ENCODE measurements at places on chromosomes 5 and 9. TPM values are rescaled to one million over a fixed set of nuclear protein-coding genes. Genes with fewer than 3 reads are reported as not detected.
A peak's percentile ranks its signal among the peaks of the same experiment; 100 is the strongest.

DNA sequence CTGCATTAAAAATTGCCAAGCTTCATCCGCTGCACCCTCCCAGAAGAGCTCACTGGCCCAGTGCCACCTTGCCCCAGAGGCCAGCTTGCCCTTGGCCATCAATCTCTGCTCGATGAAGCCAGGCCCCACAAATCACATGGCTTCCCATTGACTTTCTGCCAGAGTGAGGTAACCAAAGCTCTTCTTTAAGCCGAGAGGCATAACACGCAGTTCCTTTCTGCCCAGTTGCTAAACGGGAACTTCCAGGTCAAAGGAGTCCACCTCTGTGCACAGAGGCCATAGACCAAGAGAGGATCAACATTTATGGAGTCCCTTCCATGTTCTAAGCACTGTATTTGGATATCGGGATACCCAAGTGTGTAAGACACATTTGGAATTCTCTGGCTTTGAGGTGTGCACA lies 208.8 kb downstream of the KIF4B start:
- DNase-seq: no peak
- H3K27me3 ChIP-seq: no peaks in the 10 kb centered on the region
- H3K4me1 ChIP-seq: no peaks in the 10 kb centered on the region
- no peaks in the 10 kb centered on the region for H3K36me3 ChIP-seq

The ZNF879 gene
- 2.1 TPM for total RNA-seq

The PCDHA1 gene
- total RNA-seq: not detected

GRCh38 chr5:142342128-142342981 lies 17.5 kb upstream of the SPRY4 start:
- H3K27me3 ChIP-seq: no peaks in the 10 kb centered on the region
- no peak for DNase-seq
- peak overlapping the region; percentile 34 for H3K27ac ChIP-seq
- no peaks in the 10 kb centered on the region for H3K4me1 ChIP-seq
- H3K36me3 ChIP-seq: no peaks in the 10 kb centered on the region
- H3K4me3 ChIP-seq: no peak overlapping the region

DNA sequence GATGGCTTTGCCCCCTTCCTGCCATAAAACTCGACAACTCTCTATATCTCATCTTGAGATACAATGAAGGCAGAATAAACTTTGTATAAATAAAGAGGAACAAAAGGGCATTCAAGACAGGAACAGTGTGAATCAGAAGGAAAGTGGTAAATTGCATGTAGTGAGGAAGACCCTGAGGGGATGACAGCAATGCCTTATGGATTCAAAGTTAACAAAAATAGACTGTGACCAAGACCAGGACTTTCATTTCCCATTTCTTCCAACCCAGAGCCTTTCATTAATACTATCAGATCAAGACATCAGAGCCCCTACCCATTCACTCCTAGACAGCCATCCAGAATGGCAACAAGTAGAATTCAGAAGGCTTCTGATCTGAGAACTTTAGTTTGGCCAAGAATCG lies 46.4 kb upstream of the ZNF462 start:
- H3K27ac ChIP-seq: no peak overlapping the region
- no peaks in the 10 kb centered on the region for H3K36me3 ChIP-seq
- no peak for DNase-seq

The SPINK6 gene
- not detected for total RNA-seq

The OBP2B gene
- total RNA-seq: not detected

- H3K36me3 ChIP-seq: no peaks in the 10 kb centered on the region
- DNase-seq: no peak
- no peaks in the 10 kb centered on the region for H3K27me3 ChIP-seq
Measured at GRCh38 chr5:148858106-148858505, 31.7 kb downstream of the ADRB2 start.

The ACOT12 gene
- total RNA-seq: not detected

The CDC23 gene
- total RNA-seq: 16.6 TPM

DNA sequence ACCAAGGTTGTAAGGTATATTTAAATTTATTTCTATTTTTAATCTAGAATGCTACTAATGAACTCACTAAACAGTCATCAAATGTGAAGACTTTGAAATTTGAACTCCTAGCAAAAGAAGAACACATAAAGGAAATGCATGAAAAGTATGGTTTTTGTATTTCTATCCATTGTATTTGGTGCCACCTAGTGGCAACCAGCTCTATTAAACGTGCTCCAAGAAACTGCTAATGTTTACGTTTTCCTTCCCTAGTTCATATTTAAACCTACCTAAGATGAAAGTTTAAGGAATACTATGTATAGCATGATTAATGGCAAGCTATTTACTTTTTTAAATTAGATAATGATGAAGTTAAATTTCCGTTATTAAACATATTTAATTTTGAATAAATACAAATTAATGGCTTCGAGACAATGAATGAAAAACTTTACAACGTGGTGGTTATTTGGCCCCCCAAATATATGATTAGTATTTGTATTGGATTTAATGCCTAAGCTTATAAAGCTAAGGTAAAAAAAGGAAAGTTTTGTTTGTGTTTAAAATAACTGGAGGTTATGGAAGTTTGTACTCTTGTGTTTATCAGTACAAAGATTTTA lies 115.9 kb upstream of the SH3GL2 start:
- DNase-seq: peak; percentile 59
- H3K27me3 ChIP-seq: no peaks in the 10 kb centered on the region
- no peak overlapping the region for H3K27ac ChIP-seq
- no peaks in the 10 kb centered on the region for H3K4me1 ChIP-seq
- H3K36me3 ChIP-seq: no peaks in the 10 kb centered on the region
- no peak overlapping the region for H3K4me3 ChIP-seq

The SLC34A3 gene
- not detected for total RNA-seq

The TRIP13 gene
- 1.3 TPM for total RNA-seq

DNA sequence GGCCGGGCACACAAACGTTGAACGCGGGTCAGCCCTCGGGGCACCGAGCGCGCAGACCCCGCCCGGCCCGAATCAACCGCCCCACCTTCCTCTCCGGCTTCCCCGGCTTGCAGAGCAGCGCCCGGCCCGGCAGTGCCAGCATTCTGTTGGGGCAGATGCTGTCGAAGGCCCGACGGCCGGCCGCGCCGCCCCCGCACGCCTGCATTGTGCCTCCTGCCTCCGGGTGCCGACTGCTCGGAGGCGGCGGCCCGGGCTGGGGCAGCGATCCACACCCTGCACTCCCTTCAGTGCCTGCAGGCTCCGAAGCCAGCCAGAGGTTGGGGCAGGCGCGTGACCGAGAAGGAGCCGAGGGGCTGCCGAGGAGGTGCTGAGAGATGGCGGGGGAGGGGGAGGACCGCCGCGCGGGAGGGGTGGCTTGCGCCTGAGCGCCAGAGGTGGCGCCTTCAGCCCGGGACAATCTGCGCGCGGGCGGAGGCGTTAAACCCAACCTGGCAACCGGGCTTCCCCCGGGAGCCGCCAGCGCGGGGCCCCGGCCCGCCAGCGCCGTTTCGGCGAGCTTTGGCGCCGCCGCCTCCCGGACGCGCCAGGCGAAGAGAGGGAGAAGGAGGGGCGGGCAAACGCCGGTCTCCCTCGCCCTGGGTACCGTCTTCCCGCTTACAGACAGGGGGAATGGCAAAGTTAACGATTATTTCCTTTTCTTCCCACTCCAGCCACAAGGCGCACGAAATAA lies at the start of gene MCIDAS:
Gene MCIDAS (minus strand): TSS at position 382 of the 730 bp plus-strand sequence. CDS start 177 bp downstream, at position 205.
- peak within 1 kb of the TSS; percentile 32 for H3K4me3 ChIP-seq
- peak; percentile 80 for DNase-seq
- H3K36me3 ChIP-seq: no peaks in the 10 kb centered on the region
- peaks cover 35% of the 10 kb centered on the region for H3K4me1 ChIP-seq
- no peaks in the 10 kb centered on the region for H3K27me3 ChIP-seq
- peak within 1 kb of the TSS; percentile 24 for H3K27ac ChIP-seq

GRCh38 chr9:102459828-102460227 lies 535.3 kb upstream of the CYLC2 start:
- H3K4me3 ChIP-seq: no peak overlapping the region
- no peaks in the 10 kb centered on the region for H3K27me3 ChIP-seq
- no peaks in the 10 kb centered on the region for H3K4me1 ChIP-seq
- no peaks in the 10 kb centered on the region for H3K36me3 ChIP-seq
- no peak for DNase-seq
- no peak overlapping the region for H3K27ac ChIP-seq

GRCh38 chr5:15252331-15252730 lies 247.6 kb upstream of the FBXL7 start:
- no peak overlapping the region for H3K27ac ChIP-seq
- DNase-seq: no peak
- no peaks in the 10 kb centered on the region for H3K36me3 ChIP-seq
- no peaks in the 10 kb centered on the region for H3K4me1 ChIP-seq

The PCDHB5 gene
- 10.6 TPM for total RNA-seq

DNA sequence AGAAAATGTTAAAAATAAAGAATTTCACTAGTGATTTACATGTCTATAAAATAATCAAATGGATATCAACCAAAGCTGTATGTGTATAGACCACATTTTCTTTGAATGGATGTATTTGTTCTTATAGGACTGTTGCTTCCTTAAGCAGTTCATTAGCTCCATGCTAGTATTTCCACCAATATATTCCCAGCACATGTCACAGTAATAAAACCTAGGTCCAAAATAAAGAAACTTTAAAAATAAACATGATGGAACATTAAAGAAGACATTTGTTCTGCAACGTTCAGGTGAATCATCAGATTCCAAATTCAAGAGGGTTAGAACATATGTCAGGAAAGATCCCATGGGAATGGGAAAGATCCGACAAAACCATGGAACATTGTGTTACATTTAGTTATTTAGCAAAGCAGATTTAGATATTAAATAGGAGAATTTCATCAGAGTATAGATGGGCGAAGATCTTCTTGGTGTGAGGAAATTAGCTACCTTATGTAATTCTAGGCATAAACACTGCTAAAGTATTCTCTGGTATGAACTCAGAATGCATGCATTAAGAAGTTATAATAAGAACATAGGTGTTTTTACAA lies 490.7 kb downstream of the CDH18 start:
- H3K4me1 ChIP-seq: no peaks in the 10 kb centered on the region
- H3K4me3 ChIP-seq: no peak overlapping the region
- H3K27ac ChIP-seq: no peak overlapping the region
- DNase-seq: no peak

The CAMK2A gene
- 0.26 TPM for total RNA-seq

DNA sequence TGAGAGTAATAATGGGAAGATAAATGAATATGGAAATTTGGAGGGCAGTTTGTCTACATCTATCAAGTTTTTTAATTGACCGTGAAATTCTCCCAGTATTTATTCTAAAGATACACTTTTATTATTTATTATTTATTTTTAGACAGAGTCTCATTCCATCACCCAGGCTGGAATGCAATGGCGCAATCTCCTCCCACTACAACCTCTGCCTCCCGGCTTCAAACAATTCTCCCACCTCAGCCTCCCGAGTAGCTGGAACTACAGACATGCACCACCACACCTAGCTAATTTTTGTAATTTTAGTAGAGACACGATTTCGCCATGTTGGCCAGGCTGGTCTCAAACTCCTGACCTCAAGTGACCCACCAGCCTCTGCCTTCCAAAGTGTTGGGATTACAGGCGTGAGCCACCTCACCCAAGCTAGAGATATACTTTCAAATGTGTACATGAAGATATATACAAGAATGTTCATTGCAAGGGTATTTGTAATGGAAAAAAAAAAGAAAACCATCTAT lies 97.7 kb upstream of the SLC12A2 start:
- no peaks in the 10 kb centered on the region for H3K36me3 ChIP-seq
- H3K4me1 ChIP-seq: peaks cover 9% of the 10 kb centered on the region
- H3K27me3 ChIP-seq: no peaks in the 10 kb centered on the region

DNA sequence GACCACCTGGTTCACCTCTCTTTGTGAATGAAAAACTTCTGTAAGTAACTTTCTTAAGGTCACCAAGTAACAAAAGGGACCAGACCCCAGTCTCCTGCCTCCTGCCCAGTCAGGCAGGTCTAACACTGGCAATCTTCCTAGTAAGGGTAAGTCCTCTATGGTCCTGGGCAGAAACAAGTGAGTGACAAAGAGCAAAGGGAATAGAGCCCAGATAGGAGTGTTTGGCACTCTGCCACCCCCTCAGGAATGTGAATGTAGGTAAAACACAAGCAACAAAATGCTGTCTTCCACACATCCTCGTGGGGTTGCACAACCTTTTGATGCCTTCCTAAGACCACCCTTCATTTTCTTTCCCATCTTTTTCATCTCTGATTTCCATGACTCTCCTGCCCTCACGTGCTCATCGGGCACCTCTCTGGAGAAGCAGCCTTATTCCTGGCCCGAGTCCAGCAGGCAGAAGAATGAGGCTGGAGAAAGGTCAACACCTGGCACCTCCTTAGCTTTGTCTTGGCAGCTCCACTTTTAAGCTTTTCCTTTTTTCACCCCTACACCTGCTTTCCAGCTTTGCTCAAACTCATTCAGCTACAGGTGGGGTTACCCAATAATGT lies 90.2 kb upstream of the LHFPL2 start:
- DNase-seq: peak; percentile 76
- H3K4me1 ChIP-seq: peaks cover 10% of the 10 kb centered on the region
- no peaks in the 10 kb centered on the region for H3K36me3 ChIP-seq
- no peaks in the 10 kb centered on the region for H3K27me3 ChIP-seq
- H3K4me3 ChIP-seq: no peak overlapping the region
- H3K27ac ChIP-seq: no peak overlapping the region

- no peaks in the 10 kb centered on the region for H3K36me3 ChIP-seq
- no peak overlapping the region for H3K27ac ChIP-seq
- no peak for DNase-seq
- H3K4me3 ChIP-seq: no peak overlapping the region
- H3K4me1 ChIP-seq: no peaks in the 10 kb centered on the region
Measured at GRCh38 chr9:86846656-86847055, 100.7 kb downstream of the GAS1 start.

DNA sequence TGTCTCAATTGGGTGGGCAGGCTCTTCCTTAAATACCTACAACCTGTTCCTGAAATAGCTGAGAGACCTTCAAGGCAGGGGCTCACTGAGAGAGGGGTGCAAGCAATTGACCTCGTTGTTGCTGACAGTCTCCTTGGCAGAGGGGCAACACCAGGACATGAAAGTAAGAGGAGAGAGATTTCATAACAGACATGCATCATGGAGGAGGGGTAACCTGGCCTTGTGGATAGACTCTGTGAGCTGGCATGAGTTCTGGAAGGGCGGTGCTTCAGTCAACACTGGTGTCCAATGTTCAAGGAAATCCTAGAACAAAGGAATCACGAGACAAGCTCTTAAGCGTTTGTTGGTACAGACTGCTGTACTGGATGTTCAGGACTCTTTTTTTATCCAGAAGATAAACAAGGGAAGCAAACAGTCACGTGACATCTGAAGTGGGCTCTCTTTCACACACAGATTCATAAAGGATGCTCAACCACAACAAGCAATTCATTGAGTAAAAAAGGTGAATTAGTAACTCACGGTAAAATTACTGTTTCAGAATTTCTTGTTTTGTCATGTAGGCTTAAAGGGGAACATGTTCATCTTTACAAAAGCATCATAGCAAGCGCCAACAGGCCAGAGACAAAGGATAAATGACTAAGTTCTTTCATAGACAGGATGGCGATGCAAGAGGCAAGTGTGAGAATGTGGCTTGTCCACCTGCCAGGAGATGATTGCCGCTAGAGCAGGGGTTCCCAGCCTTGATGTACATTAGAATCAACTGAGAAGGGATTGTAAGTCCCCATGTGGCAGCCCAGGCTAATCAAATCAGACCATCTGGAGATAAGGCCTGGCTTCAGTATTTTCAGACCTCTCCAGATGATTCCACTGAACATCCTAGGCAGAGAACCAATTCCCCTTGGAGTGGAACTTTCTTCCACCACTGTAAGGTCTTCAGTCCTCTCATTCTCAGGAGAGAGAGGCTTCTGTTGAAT lies 20.7 kb downstream of the ANKRA2 start:
- peak; percentile 87 for DNase-seq
- H3K4me1 ChIP-seq: peaks cover 30% of the 10 kb centered on the region
- H3K4me3 ChIP-seq: no peak overlapping the region
- H3K27ac ChIP-seq: peak overlapping the region; percentile 47
- no peaks in the 10 kb centered on the region for H3K27me3 ChIP-seq
- no peaks in the 10 kb centered on the region for H3K36me3 ChIP-seq

The ARHGEF28 gene
- total RNA-seq: 67.2 TPM

Data from body of pancreas (tissue), 4 donors.